Ovary (tissue), 10 donors: ENCODE measurements at places on chromosomes 6 and 20. TPM values are rescaled to one million over a fixed set of nuclear protein-coding genes. Genes with fewer than 3 reads are reported as not detected.

The ADGB gene
- total RNA-seq: 0.64 TPM

The GGTLC1 gene
- not detected for total RNA-seq

DNA sequence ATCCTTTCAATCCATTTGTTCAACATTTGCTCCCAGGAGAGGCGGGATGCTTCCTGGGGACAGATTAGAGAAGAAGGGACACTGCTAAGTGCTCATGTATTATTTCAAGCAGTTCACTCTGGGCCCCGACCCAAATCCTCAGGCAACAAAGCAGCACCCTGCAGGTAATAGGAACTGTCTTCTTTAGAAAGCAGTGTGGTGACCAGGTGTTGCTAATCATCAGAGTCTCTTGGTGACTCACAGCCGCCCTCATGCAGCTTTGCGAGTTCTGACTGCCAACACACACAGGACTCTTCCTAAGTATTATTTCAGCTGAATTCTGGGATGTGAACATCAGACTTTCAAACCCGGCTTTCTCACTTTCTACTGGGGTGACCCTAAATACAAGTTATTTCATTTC lies 356.4 kb downstream of the PRKN start:
- no peak for DNase-seq

DNA sequence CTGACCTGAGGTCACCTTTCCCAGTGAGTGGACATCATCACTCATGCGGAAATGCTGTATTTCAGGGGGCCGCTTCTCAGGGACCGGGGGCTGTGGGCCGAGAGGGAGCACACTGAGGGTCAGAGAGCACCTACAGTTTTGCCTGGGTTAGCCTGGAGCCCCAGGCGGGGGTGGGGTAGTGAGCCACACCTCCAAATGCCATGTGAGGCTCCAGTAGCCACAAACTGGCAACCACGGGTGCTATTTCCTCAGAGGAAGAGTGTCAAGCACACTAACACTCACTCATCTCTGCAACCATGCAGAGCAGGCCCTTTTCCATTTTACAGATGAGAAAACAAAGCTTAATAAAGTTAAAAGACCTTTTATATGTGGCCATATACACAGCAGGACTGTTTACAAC lies 4.7 kb downstream of the EHMT2 start:
- DNase-seq: no peak

DNA sequence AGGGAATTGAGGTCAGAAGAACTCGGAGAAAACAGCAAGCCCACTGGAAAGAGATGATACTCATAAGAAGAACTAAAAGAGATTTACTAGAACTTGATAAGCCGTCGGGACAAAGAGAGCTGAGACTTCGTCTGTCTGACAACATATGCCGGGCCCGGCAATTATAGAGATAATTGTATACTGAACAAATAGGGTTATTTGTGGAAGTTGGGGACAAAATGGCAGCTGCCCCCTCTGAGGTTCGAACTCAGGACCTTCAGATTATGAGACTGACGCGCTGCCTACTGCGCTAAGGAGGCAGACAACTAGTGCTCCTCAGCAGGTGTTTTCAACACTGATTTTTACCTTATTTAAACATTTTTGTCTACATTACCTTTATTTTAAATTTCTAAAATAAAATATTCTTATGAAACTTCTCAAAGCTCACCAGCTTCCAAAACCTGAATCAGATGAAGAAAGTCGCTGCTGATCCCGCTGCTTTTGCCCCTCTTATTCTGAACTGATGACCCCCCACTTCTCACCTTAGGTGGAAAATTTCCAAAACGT lies 29.3 kb upstream of the TRIM27 start:
- DNase-seq: peak; percentile 27
